ENCODE measurements at places on chromosomes 1 and 21.

DNA sequence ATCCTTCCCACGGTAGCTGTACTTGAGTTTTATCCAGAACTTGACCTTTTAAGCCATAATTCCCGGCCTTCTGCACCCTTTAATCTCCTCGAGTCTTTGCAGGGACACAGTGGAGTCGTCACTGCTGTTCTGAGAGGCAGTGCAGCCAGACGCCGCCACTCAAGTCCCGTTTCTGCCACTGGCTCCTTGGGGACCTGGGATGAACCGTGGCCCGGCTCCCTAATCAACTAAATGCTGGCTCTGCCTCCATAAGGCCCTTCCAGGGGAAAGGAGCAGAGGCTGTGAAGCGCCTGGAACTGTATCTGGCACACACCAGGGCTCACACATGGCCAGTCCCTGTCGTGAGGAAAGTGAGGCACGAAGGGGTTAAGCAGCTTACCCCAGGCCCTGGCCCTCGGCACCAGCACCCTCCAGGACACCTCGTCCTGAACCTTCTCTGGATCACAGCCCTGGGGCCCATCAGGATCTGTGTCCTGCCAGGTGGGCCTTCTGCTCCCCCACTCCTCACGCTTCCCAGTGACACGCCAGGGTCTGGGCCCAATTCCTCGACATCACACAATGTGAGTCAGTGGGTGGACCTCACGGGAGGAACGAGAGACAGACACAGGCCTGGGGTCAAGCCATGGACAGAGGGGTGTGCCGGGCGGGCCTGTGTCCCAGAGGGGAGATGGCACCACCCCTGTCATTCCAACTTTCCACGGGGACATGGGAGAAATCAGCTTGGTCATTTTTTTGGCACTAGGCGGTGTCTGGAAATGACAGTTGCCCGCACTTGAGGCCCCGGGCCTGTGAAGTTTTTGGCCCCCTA, 23.5 kb upstream of the C1orf174 start:
- DNase-seq, result no peak

DNA sequence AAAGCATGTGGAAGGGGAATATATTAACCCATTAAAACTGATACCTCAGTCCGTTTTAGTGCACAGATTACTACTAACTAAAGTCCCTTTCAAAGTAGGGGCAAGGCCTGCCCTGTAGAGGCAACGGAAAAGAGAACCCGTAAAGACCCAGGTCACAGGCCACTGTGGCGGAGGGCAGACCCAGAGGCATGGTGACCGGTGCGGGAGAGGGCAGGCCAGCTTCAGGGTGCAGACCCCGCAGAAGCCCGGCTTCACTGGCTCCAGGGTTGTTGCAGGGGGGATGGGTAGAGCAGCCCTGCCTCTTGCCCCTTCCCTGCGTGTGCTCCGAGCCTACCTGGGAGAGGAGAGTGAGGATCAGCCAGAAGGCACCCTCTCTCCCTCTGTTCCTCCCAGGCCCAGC, 17.7 kb downstream of the CNTN2 start:
- DNase-seq, result no peak

DNA sequence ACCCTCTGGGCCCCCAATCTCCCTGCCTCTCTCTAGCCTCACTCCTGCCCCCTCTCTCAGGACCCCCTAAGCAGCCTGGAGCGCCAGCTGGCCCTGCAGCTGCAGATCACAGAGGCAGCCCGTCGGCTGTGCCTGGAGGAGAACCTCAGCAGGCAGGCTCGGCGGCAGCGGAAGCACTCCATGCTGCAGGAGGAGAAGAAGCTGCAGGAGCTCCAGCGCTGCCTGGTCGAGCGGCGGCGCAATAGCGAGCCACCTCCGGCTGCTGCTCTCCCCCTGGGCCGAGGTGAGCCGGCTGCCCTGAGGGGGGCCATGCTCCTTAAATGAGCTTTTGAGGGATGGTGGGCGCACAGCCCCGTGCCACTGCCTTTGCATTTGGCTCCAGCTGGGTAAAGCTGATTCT, 6.2 kb downstream of the INAVA start:
- no peak for DNase-seq

- no peak for DNase-seq
These were observed 85.9 kb upstream of the UBE2U start for GRCh38 chr1:64117492-64117891.

GRCh38 chr1:64006276-64007051, 197.0 kb upstream of the UBE2U start:
- DNase-seq, result no peak

DNA sequence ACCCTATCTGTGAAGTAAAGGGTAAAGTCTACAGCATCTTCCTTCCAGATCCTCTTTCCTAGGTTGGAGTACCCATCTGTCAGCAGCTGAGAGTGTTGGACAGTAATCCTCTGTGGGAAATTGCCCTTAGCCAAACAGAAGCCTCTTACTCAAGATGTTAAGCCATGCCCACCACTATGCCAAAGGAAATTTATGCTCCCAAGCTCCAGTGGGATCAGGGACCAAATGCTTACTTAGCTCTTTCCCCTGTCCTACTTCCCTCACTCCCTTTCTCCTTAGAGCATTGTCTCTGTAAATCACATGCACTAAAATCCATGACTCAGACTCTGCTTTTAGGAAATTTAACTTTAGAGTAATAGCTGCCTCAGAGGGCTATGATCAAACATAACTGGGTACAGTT, 254.0 kb downstream of the BRINP2 start:
- no peak for DNase-seq

- DNase-seq, result peak; percentile 71
These were observed 6.3 kb downstream of the TMEM234 start for GRCh38 chr1:32215629-32216480.

- DNase-seq, result no peak
These were observed 2.1 kb upstream of the PRRX1 start for GRCh38 chr1:170661646-170662411.

- no peak for DNase-seq
These were observed 41.0 kb upstream of the DR1 start for GRCh38 chr1:93304716-93305138.

GRCh38 chr1:206556750-206557635, 49.7 kb downstream of the RASSF5 start:
- peak; percentile 49 for DNase-seq

DNA sequence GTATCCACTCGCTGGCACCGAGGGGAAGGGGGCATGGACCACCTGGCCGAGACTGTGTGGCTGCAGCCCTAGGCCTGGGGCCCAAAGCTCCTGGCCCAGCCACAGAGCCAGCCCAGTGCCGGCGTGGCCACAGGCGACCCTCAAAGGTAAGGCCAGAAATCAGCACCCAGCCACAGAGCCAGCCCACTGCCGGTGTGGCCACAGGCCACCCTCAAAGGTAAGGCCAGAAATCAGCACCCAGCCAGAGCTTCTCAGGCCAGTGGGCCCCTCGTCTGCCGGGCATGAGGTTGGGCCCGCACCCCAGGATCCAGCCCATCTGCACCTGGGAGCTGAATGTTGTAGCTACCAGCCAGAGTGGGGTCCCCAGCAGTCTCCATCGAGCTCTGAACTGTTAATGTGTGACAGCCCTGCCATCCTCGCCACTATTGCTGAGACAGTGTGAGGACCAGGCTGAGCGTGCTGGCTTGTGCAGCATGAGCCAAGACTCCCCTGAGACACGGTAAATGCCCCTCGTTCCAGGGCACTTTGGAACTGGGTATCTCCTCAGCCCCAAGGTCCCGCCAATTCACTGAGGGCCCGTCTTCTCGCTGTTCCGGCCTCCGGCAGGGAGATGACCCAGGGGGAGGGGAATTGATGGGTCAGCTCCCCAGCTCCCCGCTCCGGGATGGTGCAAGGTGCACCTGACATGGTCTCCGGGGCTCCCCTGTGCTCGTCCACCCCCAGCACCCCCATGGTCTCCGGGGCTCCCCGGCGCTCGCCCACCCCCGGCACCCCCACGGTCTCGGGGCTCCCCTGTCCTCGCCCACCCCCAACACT, 4.7 kb upstream of the FTCD start:
- DNase-seq, result peak; percentile 11

DNA sequence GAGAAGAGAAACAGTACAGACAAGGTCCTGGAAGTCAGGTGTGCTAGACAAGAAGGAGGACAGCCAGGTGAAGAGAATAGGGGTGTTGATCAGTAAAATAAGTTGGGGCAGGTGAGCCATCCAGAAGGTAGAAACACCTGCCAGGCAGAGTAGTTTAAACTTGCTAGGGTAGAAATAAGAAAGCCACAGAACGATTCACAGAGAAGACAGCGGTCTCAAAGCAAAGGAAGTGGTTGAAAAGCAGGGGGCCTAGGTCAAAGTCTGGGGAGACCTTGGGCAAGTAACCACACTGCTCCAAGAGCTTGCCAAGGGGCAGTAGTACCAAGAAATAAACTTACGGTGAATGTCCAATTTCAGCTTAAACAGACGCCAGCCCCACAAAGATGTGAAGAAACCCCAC, 116.6 kb upstream of the PROX1 start:
- no peak for DNase-seq

DNA sequence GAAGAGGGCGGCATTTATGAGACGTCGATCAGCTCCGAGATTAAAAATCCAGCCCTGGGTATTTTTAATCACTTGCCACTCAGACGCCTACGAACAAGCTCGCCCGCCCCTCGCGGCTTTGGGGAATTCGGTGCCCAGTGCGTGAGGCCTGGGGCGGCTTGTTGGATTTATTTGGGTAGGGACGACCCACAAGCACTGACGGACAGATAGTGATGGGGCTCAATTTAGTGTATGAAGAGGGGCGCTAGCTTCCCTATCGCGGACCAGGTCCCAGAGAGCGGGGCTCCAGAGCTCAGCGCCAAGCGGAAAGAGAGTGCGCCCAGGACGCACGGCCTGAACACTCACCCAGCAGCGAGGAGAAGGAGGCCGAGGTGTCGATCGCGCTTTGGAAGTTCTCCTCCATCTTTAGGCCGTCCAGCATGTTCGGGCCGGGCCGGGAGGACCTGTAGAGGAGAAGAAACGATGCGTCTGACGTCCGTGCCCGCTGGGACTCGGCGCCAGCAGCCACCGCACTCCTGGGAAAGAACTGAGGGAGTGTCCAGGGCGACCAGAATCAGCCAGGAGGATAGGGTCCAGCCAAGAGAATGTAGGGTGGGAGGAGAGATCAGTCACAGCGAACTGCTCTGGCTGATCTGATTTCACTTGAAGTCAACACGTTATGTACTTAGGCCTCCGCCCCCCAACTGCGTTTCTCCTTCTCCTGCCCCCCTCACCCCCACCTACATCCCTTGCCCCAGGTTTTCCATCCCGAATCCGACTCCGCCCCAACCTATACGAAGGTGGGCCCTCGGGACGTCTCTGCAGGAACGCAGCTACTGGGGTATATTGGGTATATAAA, 1.2 kb downstream of the LMX1A start:
- DNase-seq, result no peak

DNA sequence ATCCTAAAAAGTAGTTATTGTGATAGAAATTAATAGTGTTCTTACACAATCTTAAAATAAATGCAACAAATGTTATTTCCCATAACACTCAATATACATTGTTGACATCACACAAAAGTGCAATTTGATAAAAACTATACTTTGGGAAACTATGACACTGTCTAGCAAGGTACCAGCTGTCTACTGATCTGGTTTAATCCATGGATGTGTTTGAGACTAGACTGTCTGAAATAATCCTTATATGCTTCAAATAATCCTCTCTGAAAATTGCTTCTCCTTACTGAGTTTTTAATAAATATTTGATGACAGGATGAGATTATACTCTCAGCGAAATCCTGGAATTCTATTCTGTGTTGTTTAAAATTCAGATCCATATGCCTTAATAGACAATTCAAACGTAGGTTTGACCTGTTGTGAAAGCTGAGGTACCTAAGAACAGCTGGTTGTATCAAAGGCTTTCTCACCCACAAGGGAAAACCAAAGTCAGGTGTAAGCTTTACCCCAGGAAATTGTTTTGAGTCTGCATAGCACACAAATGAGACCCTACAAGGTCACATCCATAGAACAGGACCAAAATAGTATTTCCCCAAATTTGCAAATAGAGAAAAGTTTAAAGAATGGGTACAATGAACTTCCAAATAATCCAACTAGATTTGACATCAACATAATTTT, 8.8 kb upstream of the GFI1 start:
- no peak for DNase-seq

Data from 8988T (cell line).